Stimulated activated CD4-positive, alpha-beta T cell treated with anti-CD3 and anti-CD28 coated beads, Interleukin-2, amount 100 ng/mL, for 48 hours (primary cell): ENCODE measurements at places on chromosomes 11 and 22.

GRCh38 chr11:9657531-9657930 is 6.3 kb upstream of the SWAP70 start:
- DNase-seq = no peak

GRCh38 chr11:128755564-128755963 is 61.7 kb downstream of the FLI1 start:
- no peak for DNase-seq

DNA sequence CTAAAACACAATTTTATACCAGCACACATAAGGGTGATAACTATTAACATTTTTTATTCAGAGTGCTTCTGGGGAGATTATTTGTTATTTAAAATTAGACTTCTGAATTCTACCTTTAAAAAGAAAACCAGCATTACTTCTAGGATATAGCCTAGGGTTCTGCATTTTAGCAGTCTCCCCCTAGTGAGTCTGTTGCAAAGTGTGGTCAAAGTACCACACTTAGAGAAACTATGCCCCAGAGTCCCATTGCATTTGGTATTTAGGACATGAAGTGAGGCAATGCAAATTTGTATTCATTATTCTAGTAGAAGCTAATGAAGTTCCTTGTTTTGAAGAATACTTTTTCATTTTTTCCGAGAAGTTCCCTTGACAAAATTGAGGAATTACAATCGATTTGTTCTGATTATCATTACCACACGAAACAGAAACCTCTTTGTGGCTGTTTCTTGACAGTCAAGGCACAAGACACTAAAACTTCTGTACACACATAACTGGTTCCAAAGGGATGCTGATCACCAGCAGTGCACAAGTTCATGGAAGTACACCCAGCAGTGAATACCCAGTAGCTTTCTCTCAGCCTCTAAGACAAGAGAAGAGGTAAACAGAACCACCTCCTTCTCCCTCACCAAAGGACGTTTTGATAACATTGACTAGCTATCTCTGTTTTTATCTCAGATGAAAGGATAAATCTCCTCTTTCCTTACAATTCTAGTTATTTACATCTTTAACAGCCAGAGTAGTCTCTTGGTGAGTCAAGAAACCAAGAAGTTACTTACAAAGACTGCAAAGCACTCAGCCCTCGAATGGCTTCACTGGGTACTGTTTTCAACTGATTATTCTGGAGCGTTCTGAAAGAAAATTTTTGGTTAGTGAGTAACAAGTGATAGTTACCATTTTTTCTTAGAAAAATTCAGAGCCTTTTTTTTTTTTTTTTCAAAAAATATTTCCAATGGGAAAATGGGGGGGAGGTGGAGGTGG is 27.6 kb upstream of the CCDC34 start:
- DNase-seq = no peak

DNA sequence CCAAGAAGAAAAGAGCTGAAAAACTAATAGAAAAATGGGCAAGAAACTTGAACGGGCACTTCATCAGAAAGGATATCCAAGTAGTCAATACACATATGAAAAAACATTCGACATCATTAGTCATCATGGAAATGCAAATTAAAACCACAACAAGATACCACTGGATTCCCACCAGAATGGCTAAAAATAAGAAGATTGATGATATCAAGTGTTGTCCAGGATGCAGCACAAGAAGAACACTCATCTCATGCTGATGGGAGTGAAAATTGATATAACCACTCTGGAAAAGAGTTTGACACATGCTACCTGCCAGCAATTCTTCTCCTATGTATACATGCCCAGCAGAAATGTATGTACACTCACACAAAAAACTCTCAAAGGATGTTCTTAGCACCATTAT is 26.9 kb upstream of the SCUBE2 start:
- no peak for DNase-seq

DNA sequence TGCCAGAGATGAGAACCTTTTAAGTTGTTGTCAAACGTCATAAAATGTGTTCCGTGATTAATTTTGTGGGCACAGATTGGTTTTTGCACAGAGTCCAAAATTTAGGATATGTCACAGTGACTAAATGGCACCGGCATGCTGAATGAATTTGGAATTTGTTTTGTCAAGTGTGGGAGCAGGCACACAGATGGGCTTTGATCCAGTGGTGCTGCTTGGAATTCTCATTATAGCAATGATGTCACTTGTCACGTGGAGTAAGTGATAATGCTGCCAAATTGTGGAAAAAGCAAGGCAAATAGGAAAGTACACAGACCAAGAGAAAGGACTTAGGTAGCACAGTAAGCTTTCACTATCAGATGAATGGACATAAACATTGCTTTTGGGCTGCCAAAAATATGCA is 8.0 kb upstream of the LIN7C start:
- no peak for DNase-seq

- no peak for DNase-seq
Observed at GRCh38 chr22:46092670-46093410, 57.5 kb upstream of the PPARA start.

DNA sequence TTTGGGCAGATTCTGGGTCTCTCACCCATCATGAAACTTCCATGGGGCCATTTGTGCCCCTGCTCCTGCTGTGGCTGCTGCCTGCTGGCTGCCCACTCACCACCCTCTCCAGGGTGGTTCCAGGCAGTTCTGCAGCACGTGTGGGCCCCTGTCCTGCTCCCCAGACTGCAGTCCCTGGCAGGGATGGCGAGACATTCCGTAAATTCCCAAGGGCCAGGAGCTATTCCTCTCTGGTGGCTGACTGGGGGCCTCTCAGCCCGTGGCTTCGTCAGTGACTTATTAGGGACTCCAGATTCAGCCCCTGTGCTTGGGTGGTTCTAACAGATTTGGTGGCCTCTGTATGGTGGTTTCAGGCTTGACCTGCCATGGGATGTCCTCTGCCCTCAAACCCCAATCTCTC is 3.9 kb upstream of the SLC22A8 start:
- DNase-seq = no peak

GRCh38 chr22:18024276-18024939 is at the start of gene MICAL3:
TSS of gene MICAL3 (minus strand) at chr22:18024561. CDS start at chr22:17906812, 117,749 bp downstream.
- peak; percentile 61 for DNase-seq

DNA sequence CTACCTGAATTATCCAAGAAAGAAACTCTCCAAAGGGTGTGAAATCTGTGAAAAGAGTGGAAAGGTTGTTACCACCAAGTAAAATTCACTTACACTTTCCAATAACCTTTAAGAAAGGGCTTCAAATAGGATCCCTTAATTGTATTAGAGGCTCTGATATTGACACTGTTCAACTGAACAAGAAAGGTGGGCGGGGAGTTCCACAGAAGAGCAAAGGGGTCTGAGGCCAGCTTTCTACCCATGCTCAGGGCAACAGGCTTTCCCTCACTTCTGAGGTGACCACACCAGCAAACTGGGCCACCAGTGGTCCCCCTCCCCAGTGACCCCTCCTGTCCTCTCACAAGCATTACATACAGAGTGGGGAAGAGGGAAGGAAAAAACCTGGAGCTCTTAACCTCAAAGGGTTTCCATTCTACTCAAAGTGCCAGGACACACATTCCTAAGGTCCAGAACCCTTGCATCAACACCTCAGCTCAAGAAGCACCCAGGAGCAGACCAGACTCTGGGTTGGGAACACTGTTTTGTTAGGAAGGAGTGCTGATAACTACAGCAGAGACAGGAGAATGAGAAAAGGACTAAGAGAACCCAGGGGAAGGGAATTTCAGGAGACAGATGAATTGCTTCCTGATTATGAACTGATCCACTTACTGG is 71.6 kb upstream of the AKIP1 start:
- no peak for DNase-seq

- no peak for DNase-seq
Observed at GRCh38 chr11:29333993-29334775, 682.6 kb downstream of the KCNA4 start.

DNA sequence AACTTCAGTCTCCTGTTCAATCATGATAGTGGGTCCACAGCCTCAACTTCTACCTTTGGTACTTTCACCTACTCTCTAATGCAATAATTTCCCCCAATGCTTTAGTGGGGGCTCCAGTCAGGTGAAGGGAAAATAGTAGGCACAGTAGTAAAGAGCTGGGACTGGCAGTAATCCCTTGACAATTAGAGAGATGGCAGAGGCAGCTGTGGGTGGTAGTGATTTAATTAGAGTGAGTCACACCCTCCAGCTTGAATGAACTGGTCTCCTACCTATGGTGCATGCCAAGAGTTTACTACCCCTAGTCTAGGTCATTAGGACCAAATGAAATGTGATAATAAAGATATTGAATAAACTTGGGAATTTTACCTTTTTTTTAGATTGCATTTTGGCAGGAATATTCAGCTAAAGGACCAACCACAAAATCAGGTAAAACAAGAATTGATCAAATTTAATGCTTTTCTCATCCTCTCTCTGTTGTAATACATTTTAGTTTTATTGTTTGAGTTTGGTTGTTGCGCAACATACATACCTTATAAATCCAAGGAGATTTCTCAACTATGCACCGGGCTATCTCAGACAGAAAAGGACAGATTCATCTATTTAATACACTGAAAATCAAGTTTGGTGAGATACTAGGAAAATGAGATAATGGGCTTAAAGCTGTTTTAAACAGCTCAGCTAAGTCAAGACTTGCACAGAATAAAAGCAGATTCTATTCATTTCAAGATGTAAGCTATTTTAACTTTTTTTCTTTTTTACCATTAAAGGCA is 9.0 kb downstream of the PRRG4 start:
- DNase-seq = no peak

- DNase-seq = no peak
Observed at GRCh38 chr11:18890615-18891014, 48.6 kb downstream of the MRGPRX1 start.

GRCh38 chr22:37260901-37261336 is 16.9 kb upstream of the RAC2 start:
- peak; percentile 62 for DNase-seq

GRCh38 chr22:42805016-42805997 is 51.8 kb downstream of the ARFGAP3 start:
- DNase-seq = no peak

DNA sequence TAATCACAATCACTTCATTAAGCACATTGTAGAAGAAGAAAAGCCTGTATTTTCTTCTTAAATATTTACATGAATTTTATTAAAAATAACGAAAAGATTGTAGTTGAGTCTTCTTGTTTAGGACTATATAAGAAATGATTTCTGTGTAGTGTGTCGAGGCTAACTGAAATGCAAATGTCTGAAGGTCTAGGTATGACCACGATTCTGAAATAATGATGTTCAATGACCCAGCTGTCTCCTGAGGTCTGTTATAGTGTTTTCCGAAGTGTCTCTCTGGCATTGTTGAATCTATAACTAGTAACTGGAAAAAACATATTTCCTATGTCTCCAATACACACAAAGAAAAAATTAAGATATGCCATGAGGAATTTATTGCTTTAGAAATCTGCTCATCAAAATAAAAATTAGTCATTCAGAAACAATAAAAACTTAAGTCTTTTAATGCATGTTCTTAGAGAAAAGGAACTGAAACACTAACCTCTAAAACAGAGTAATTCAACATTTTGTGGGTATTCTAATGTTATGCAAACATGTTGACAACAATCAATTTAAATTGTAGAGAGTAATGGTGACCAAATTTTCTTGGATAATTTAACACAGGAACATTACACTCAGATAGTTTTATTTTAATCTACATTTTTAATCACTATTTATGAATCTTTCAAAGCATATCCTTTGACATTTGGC is 55.0 kb downstream of the CASP12 start:
- DNase-seq = no peak

GRCh38 chr11:1563697-1564534 is 8.2 kb downstream of the DUSP8 start:
- DNase-seq = no peak

DNA sequence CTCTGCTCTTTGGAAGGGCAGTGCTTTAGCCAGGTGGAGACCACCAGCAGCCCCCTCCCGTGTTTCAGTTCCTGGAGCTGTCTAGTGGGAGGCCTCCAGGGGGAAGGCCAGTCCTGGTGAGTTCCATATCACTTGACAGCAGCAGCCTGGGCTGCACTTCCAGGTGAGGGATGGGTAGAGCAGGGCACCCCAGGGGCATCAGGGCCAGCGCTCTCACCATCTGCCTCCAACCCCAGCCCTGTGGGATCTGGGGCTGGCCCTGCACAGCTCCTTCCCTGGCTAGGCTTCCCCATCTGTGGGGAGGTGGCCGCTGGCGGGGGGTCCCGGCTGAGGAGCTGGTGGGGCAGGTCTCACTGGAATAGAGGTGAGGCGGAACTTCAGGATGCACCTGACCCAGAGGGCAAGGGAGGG is 60.5 kb downstream of the MORC2 start:
- DNase-seq = no peak

- peak; percentile 32 for DNase-seq
Observed at GRCh38 chr22:31343235-31344191, 2.6 kb downstream of the PATZ1 start.

GRCh38 chr11:73266646-73267020 is 5.5 kb upstream of the P2RY6 start:
- no peak for DNase-seq

DNA sequence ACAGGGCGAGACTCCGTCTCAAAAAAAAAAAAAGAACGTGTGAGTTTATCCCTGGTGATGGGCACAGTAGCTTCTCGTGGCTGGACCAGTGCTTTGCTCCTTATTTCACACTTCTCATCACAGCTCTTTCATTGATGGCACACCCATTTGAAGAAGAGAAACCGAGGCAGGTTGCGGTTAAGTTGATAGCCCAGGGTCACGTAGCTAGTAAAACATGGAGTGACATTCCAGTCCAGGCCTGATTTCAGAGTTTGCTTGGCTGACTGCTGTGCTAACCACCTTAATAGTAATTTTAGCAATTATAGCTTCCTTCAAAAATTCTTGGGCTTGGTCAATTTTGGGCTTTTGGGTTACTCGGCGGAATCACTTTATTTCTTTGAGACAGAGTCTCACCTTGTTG is 25.8 kb downstream of the AP2A2 start:
- DNase-seq = no peak

DNA sequence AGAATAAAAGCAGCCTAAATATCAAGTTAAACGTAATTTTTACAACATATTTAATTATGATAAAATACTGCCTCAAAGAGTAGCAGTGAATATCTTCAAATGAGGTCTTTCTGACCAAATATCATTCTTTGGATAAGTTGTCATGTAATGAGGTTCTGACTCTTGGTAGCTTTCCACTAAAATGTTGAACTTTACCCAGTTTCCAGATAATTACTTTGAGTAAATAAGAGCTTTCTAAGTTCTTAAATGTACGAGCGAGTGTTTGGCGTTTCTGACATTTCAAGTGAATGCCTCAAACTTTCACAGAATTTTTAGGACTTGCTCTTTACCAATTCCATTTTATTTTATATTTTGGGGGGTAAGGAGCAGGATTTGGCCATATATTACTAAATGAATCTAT is 1515.2 kb downstream of the FAM181B start:
- DNase-seq = no peak

DNA sequence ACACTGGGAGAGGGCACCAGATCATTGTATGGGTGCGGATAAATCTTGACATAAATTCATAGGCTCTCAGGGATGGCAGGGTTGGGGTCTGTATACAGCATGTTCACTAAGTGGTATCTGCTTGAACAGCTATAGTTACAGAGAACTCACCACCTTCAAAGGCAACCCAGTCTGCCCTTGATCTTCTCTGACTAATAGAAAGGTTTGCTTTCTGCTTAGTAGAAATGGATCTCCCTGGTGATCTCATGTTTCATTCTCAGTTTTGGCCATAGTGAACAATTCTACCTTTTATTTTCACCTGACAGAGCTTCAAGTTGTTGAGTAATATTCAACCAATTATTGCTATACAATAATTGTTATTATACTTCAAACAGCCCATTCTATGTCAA is 32.4 kb downstream of the CNTF start:
- DNase-seq = no peak

- no peak for DNase-seq
Observed at GRCh38 chr11:60910281-60910687, 3.7 kb upstream of the TMEM109 start.

- DNase-seq = no peak
Observed at GRCh38 chr22:29719899-29720645, at the start of gene CABP7. TSS of gene CABP7 (plus strand) at chr22:29720003. CDS start at chr22:29720425, 422 bp downstream.
